ENCODE measurements at places on chromosomes 16 and 17. TPM values are rescaled to one million over a fixed set of nuclear protein-coding genes. Genes with fewer than 3 reads are reported as not detected.

The GLYR1 gene
- total RNA-seq, result 62.8 TPM

The GP2 gene
- not detected for total RNA-seq

The SYNGR3 gene
- 1.2 TPM for total RNA-seq

The VMP1 gene
- total RNA-seq, result 144 TPM

The GALR2 gene
- total RNA-seq, result 0.09 TPM

The EVPL gene
- total RNA-seq, result not detected

The KRTAP17-1 gene
- total RNA-seq, result not detected

The TPPP3 gene
- 0.11 TPM for total RNA-seq

The OR1D5 gene
- total RNA-seq, result not detected

The DOC2B gene
- total RNA-seq, result 7.8 TPM

The CSH2 gene
- not detected for total RNA-seq

The HS3ST3B1 gene
- total RNA-seq, result 0.43 TPM

The TBC1D28 gene
- total RNA-seq, result not detected

The C17orf100 gene
- total RNA-seq, result 0.43 TPM

The HOXB7 gene
- total RNA-seq, result 2.7 TPM

The KRTAP4-5 gene
- not detected for total RNA-seq

The RMI2 gene
- total RNA-seq, result 1.5 TPM

The SLFN12 gene
- total RNA-seq, result 43.9 TPM
